Ovary (tissue), 10 donors: ENCODE measurements at places on chromosomes 6 and 20.

- DNase-seq: no peak
Observed at GRCh38 chr6:71404145-71404966, 115.7 kb downstream of the OGFRL1 start.

- no peak for DNase-seq
Observed at GRCh38 chr6:16450821-16451220, 212.4 kb downstream of the GMPR start.

DNA sequence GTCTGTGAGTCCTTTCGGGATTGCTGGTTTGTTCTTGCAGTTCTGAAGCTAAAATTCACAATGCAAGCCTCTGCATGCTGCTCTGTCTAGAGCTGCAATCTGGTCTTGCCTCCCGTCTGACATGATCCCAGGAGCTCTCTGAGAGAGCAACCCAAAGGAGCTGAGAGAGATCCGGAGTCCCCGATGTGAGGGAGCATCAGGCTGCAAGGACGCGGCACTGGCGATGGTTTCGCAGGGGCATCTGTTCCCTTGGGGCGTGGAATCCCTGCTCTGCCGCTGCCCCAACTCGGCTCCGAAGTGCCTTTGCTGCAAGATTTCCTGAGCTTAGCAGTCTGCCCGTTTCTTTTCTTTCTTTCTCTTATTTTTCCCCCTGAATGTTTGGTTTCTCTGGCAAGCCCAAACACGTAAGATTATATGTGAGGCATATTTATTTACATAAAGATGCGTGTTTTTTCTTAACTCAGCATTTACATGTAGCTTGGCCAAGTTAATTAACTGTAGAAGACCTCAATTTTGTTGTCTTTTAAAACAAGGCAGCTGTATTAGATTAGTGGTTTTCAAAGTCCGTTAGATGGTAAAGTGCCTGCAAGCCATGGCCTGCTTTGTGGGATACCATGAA is 873.0 kb downstream of the KIF16B start:
- DNase-seq: no peak

GRCh38 chr6:113642714-113643406 is 214.3 kb upstream of the MARCKS start:
- DNase-seq: no peak
